HT1080 (cell line): ENCODE measurements at places on chromosomes 7 and 10. TPM values are rescaled to one million over a fixed set of nuclear protein-coding genes. Genes with fewer than 3 reads are reported as not detected.

Gene BLNK
- total RNA-seq: not detected in 2 replicates

Gene FOXP2
- 0.37 and 0.74 TPM in 2 replicates for total RNA-seq

Gene PVRIG
- total RNA-seq: not detected in 2 replicates

Gene KCND2
- total RNA-seq: not detected in 2 replicates

Gene H2BK1
- not detected in 2 replicates for total RNA-seq

Gene INMT
- total RNA-seq: not detected in 2 replicates

Gene ICA1
- total RNA-seq: 0.98 and 1.3 TPM in 2 replicates

Gene CAPZA2
- 103 and 109 TPM in 2 replicates for total RNA-seq

Gene TRIL
- not detected in 2 replicates for total RNA-seq

Gene SPDYE1
- not detected in 2 replicates for total RNA-seq

Gene SERPINE1
- 179 and 187 TPM in 2 replicates for total RNA-seq

Gene CREB3L2
- 12.2 and 18.8 TPM in 2 replicates for total RNA-seq

Gene HTR7
- total RNA-seq: 16.8 and 19.4 TPM in 2 replicates

Gene BTBD16
- not detected in 2 replicates for total RNA-seq

Gene PRSS1
- not detected in 2 replicates for total RNA-seq

Gene ITGB8
- 1.1 and 1.2 TPM in 2 replicates for total RNA-seq

Gene ZPBP
- total RNA-seq: not detected in 2 replicates

Gene ZNF503
- 1.8 and 2.8 TPM in 2 replicates for total RNA-seq

Gene ARHGEF35
- total RNA-seq: 0.11 TPM in 1 of 2 replicates, not detected in the other

Gene RNF32
- 1.2 and 1.7 TPM in 2 replicates for total RNA-seq

Gene KIF11
- total RNA-seq: 36.8 and 37.7 TPM in 2 replicates

Gene FEZF1
- not detected in 2 replicates for total RNA-seq

Gene CDK1
- 103 and 104 TPM in 2 replicates for total RNA-seq
